ENCODE measurements at places on chromosomes 16 and 17. TPM values are rescaled to one million over a fixed set of nuclear protein-coding genes. Genes with fewer than 3 reads are reported as not detected.
A peak's percentile ranks its signal among the peaks of the same experiment; 100 is the strongest.

GRCh38 chr16:22660441-22661160, 149.9 kb downstream of the NPIPB5 start:
- H3K27ac ChIP-seq, result no peak overlapping the region
- H3K36me3 ChIP-seq, result no peaks in the 10 kb centered on the region
- no peak for DNase-seq
- no peak overlapping the region for H3K4me3 ChIP-seq
- peaks cover 2% of the 10 kb centered on the region for H3K27me3 ChIP-seq

DNA sequence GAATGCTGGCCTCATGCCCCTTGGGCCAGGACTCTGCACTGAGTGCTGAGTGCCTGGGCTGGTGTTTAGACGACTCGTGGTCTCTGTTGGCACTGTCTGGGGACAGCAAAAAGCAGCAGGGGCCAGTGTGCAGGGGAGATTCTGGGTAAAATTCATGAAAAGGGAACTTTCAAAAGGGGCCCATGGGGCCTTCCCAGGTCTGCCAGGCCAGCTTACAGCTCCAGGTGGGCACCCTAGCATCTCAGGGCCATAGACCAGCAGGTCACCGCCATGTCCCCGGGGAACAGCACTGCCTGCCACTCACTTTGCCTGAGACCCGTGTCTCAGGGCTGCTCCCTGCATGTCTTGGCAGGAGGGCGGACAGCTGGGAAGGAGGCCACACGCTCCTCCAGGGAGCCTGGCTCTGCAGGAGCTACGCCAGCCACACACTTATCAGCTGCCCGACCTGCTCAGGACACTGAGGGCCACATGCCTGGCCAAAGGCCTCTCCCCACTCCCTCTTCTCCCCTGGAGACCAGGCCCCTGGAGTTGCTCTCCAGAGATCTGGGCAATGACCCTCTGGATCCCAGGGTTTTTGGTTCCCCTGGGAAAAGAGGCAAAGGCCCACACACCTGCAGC, 8.8 kb upstream of the FASN start:
- DNase-seq, result no peak
- H3K27ac ChIP-seq, result peak overlapping the region; percentile 97
- H3K36me3 ChIP-seq, result peaks cover 5% of the 10 kb centered on the region
- H3K4me3 ChIP-seq, result peak overlapping the region; percentile 80

PRR11 gene
- total RNA-seq, result 82.1 TPM

GRCh38 chr17:46121841-46122485, 71.3 kb downstream of the KANSL1 start:
- DNase-seq, result no peak
- no peaks in the 10 kb centered on the region for H3K27me3 ChIP-seq
- H3K4me1 ChIP-seq, result peaks cover 81% of the 10 kb centered on the region
- H3K27ac ChIP-seq, result peak overlapping the region; percentile 31
- peak overlapping the region; percentile 15 for H3K4me3 ChIP-seq
- peaks cover 4% of the 10 kb centered on the region for H3K36me3 ChIP-seq

GRCh38 chr16:19131825-19132218, 18.1 kb downstream of the ITPRIPL2 start:
- peaks cover 2% of the 10 kb centered on the region for H3K27me3 ChIP-seq
- H3K4me3 ChIP-seq, result no peak overlapping the region
- no peaks in the 10 kb centered on the region for H3K36me3 ChIP-seq
- DNase-seq, result no peak
- H3K4me1 ChIP-seq, result peaks cover 10% of the 10 kb centered on the region

ADAD2 gene
- 0.45 TPM for total RNA-seq

DNA sequence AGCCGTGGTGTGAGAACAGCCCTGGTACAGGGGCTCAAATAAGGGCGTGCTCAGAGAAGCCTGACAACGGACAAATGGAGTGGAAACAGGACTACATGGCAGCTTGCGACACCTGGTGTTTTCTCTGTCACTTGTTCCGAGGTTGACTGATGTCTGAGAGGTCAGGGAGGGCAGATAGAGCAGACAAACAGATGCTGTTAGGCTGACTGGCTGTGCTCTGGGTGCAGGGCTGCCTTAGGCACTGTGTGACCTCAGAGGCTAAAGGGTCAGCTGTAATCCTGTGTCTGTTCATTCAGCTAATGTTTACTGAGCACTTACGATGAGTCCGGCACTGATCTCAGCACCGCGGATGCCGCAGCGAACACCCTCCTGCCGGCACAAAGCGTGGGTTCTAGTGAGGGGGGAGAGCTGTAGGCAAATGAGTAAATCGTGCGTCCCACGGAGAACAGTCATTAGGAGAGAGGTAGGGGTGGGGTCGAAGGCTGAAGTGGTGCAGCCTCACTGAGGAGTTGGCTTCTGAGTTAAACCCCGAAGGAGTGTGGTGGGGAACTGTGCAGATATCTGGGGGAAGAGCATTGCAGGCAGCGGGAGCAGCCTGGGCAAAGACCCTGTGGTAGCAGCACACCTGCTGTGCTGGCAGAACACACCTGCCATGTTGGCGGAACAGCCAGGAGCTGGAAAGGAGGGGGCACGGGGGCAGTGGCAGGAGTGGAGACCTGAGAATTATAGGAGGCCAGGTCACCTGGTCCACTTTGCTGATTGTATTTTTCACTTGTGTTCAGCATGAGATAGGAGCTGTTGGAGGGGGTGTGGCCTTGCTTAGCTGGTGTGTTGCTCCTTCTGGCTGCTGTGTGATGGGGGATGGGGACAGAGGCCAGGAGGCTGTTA, 35.0 kb downstream of the GPT2 start:
- DNase-seq, result no peak
- no peaks in the 10 kb centered on the region for H3K4me1 ChIP-seq
- no peak overlapping the region for H3K4me3 ChIP-seq
- no peak overlapping the region for H3K27ac ChIP-seq
